ENCODE measurements at places on chromosomes 16 and 17.

- DNase-seq = no peak
Observed at GRCh38 chr17:35368081-35368830, 5.2 kb downstream of the SLFN11 start.

GRCh38 chr17:50144355-50144754 lies 6.1 kb downstream of the PPP1R9B start:
- no peak for DNase-seq

DNA sequence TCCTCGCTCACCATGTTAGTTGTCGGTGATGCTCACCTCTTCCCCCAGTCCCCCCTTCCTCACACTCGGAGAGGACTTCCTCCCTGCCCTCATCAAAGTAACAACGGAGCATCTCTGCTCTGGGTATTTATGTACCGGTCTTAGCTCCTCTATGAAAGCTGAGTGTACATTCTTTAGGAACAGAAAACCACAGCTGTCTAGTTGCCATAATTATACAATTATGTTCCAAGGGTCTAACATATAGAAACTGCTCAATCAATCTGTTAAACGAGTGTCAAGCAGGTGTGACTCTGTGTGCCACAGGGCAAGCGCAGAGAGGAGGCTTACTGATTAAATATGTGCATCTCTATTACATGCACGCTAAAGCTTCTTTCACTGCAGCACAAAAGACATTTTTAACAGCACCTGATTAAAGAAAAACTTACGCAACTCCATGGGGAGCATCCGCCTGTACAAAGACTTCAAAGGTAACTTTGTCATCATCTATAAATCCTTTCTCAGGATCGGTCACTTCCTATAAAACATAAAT lies 37.8 kb downstream of the LITAFD start:
- no peak for DNase-seq

- DNase-seq = no peak
Observed at GRCh38 chr17:76810956-76811355, 57.2 kb upstream of the MGAT5B start.

DNA sequence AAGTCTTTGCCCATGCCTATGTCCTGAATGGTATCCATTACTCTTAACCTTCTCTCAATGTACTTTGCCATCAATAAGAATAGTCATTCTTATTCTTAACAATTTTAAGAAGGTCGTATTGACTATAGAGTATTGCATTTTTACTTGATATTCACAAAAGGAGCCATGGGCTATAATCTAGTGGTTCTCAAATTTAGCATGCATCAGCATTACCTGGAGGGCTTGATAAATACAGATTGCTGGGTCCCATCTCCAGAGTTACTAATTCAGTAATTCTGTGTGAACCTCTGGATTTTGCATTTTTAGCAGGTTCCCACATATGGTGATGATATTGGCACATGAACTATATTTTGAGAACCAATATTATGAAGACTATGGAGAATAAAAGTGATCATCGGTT lies 89.6 kb downstream of the ABCA8 start:
- no peak for DNase-seq

DNA sequence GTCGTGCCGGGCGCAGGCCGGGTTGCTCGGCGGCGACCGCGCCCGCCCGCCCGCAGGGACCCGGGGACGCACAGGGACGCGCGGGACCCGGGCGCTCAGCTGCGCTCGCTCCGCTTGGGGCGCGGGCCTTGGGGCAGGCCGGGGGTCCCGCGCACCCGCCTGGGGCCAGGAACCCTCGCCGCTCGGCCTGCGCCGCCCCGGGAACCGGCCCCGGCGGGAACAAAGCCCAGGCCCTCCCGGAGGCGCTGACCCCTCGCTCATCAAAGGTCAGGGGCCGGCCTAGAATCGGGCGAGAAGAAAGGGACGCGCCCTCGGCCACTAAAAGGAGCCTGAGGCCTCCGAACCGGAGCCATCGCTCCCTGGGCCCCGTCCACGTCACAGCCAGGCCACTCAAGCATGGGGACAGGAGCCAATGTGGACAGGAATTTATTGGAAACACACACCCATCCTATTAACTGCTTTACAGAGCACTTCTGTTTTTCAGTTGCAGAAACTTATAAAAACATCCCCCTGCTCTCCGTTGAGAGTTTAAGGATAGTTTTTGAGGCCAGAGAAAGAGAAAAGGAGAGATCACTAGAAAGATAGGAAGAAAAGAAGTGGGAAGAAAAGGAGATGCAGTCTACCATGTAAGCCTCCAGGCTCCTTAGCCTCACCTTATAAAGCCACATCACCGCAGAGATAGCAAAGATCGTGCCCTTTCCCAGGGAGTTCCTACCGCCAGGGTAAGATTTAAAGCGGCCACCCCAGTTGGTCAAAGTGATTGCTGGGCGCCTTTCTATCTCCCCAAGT lies 558 bp upstream of the ZFHX3 start:
- no peak for DNase-seq

DNA sequence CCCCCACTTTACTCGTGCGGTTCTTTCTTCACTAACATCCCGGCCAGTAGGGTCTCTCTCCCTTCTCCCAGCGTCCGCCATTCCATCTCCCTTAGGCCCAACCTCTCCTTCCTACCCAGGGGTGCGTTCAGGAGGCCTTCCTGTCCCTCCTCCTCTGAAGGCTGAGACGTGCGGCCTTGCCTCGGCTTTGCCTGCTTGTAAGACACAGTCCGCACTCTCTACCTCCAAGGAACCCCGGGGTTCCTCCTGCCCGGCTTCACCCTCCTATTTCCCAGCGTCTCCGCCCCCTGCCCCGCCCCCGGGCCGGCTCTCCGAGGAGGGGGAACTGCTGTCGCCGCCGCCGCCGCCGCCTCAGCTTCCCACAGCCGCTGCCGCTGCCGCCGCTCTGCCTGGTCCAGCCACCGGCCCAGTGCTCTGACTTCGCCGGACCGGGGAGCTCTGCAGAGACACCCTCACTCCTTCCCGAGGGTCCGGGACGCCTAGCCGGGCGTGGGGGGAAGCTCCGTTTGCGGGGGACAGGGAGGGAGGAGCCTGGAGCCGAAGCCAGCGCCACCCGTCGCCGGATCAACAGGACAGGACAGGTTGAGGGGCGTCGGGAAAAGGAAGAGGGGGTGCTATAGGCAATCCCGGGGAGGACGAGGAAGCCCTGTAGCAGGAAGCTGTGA lies 1.2 kb upstream of the FGF11 start:
- no peak for DNase-seq

- no peak for DNase-seq
Observed at GRCh38 chr17:75277664-75278071, 6.6 kb upstream of the MIF4GD start.

DNA sequence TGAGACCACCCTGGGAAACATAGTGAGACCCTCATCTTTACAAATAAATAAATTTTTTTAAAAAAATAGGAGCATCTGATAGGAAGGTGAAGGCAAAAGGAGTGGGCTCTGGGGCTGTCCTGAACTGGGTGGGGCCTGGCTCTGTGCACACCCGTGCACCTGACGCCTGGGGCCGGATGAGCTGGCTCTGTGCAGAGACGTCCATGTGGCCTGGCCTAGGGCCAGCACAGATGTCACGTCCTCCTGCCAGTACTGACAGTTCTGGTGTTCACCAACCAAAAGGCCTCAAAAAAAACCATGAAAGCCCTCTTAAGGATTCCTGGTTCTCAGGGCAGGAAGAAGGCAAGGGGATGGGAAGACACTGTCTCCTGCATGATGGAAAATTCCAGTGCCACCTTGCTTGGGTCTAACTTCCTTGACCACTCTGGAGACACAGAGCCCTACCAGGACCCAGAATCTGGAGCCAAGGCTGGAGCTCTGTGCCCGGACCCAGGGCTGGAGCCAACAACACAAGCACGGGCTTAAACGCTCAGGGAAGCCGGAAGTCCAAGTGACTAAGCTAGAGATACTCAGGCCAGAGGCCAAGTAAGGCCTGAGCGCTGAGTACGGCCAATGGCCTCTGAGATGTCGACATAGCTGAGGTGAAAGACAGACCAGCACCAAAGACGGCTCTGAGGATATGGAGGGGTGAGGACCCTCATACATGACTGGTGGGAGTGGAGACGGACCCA lies 32.9 kb downstream of the COPRS start:
- no peak for DNase-seq

GRCh38 chr17:79834565-79835469 lies 4.4 kb downstream of the CBX4 start:
- no peak for DNase-seq

DNA sequence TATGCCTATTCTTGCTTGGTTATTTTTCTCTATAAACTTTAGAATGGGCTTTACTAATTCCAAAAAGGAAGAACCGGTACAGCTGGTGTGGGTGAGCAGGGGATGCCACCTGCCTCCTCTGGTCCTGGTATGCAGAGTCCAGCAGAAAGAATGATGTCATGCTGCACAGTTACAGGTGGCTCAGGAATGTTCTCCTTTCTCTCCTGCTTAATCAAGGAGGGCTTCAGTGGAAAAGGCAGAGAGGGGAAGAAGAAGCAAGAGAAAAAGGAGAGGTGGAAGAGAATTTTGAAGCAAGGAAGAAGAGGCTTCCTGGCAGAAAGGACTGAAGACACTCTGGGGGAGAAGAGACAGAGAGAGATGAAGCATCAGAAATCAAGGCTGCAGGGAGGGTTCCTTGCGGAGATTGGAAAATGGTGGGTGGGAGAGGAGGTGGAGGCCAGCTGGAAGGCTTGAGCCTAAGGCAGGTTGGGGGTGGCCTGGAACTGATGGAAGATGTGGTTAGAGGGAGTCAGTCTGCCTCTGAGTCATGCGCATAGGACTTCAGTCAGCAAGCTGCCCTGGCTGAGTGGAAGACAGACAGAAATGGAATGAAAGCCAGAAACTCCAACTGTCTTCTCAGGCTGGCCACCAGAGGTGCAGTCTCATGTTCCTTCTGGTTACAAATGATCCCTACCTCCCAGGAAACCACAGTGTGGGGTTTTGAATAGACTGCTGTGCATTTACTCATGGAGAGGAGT lies 64.6 kb upstream of the CRHR1 start:
- no peak for DNase-seq

- no peak for DNase-seq
Observed at GRCh38 chr17:65952015-65952414, 239.9 kb downstream of the CEP112 start.

GRCh38 chr17:46942441-46943217 lies 19.7 kb downstream of the GOSR2 start:
- no peak for DNase-seq

DNA sequence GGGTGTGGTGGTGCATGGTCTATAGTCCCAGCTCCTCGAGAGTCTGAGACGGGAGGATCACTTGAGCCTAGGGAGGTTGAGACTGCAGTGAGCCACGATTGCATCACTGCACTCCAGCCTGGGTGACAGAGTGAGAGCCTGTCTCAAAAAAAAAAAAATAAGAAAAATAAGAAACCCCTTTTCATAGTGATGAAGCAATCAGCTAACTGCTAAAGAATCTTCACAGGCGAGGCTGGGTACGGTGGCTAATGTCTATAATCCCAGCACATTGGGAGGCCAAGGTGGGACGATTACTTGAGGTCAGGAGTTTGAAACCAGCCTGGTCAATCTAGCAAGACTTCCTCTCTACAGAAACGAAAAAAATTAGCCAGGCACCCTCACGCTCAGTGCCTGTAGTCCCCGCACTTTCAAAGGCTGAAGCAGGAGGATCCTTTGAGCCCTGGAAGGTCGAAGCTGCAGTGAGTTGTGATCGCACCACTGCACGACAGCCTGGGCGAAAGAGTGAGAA lies 760 bp downstream of the SLFN12L start:
- DNase-seq = no peak

DNA sequence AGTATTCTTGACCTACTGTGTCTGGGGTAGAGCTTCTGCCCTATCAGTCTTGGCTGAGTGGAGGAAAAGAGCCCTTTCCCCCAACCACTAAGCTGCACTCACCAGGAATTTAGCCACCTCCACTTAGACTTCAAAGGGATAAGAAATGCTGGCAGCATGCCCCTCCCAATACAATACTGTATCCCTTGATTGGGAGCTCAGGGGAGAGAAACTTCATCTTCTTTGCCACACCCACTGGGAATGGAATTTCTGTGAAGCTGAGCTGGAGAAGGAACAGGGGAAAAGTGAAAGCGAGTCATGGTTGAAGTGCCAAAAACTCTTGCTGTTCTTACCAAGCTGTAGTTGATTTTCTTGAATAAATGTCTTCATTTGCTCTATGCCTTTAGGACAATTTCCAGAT lies 68.8 kb downstream of the CEP112 start:
- DNase-seq = no peak

GRCh38 chr16:49502136-49502881 lies 128.7 kb downstream of the C16orf78 start:
- DNase-seq = no peak

DNA sequence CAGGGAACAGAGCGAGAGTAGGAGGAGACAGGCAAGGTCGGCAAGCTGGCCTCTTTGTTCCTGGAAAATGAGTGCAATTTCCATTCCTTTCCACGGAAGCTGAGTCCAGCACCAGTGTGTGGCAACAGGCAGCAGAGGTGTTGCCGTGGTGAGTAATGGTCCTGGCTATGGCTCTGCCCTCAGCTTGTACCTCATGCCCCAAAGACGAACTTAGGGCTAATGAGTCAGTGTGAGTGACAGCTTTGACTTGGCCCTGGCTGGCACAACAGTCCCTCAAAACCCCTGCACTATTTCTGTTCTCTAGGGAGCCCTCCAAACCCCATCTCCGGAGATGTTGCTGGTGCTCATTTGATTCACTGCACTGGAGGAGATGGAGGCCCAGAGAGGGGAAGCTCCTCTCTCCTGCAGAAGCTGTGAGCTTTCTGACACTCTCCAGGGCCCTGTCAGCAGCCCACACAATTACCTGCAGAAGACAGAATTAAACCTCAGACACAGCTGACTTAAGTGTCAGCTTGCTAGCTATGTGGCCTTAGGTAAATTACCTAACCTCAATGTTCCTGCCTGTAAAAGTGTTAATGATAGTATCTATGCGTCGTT lies 129.9 kb downstream of the TMEM132E start:
- no peak for DNase-seq

GRCh38 chr16:66212428-66212827 lies 154.1 kb upstream of the CDH5 start:
- no peak for DNase-seq

DNA sequence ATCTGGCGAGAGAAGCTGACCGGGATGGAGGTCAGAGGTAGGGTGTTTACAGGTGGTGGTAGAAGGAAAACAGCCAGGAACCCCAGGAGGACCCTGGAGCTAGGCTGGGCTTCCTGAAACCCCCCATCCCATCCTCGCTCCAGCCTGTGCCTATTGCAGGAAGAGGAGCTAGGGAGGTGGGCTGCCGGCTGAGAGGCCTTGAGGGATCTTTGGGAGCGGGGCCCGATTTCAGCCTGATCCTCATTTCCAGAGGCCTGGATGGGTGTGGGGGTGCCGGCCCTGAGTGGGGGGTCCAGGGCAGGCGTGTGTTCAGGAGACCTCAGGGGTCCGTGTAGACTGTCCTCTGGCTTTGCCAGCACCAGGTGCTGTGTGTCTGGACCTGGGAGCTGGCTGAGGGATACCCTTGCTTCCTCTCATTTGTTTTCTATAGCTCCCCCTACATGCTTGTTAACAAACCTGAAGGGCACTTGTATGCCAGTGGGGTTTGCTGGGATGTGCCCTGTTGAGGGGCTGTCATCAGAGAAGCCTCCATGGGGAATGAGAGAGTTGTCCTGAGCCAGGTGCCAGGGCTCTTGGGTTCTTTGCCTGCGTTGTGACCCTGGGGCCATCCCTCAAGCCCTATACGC lies 18.9 kb upstream of the RAP1GAP2 start:
- DNase-seq = no peak

- no peak for DNase-seq
Observed at GRCh38 chr17:7328840-7329373, at the start of gene NEURL4. Gene NEURL4, minus strand, starts transcription at chr17:7329335. Its CDS starts 23 bp downstream, at chr17:7329312.

- no peak for DNase-seq
Observed at GRCh38 chr17:45246861-45247428, 14.9 kb downstream of the SPATA32 start.

All from stimulated activated CD8-positive, alpha-beta memory T cell treated with anti-CD3 and anti-CD28 coated beads, Interleukin-7, amount 100 ng/mL, for 1 hour (primary cell).